ENCODE measurements at places on chromosomes 12 and 14.
A peak's percentile ranks its signal among the peaks of the same experiment; 100 is the strongest.

- H3K4me1 ChIP-seq, result peaks cover 62% of the 10 kb centered on the region
- peak overlapping the region; percentile 62 for H3K4me3 ChIP-seq
Observed at GRCh38 chr14:102320033-102320660, 601 bp downstream of the ZNF839 start.

GRCh38 chr14:51924600-51924999 lies 64.2 kb downstream of the GNG2 start:
- H3K27ac ChIP-seq, result no peak overlapping the region
- H3K36me3 ChIP-seq, result no peaks in the 10 kb centered on the region
- H3K4me1 ChIP-seq, result no peaks in the 10 kb centered on the region
- H3K4me3 ChIP-seq, result no peak overlapping the region
- H3K27me3 ChIP-seq, result no peaks in the 10 kb centered on the region

- H3K4me3 ChIP-seq, result no peak overlapping the region
- no peak for DNase-seq
- no peaks in the 10 kb centered on the region for H3K4me1 ChIP-seq
- H3K27me3 ChIP-seq, result no peaks in the 10 kb centered on the region
Observed at GRCh38 chr12:59823567-59823966, 227.7 kb downstream of the SLC16A7 start.

GRCh38 chr14:105456736-105457617 lies 17.6 kb upstream of the CRIP2 start:
- peaks cover 16% of the 10 kb centered on the region for H3K36me3 ChIP-seq
- H3K4me3 ChIP-seq, result no peak overlapping the region
- no peaks in the 10 kb centered on the region for H3K27me3 ChIP-seq
- H3K4me1 ChIP-seq, result no peaks in the 10 kb centered on the region
- no peak overlapping the region for H3K27ac ChIP-seq

DNA sequence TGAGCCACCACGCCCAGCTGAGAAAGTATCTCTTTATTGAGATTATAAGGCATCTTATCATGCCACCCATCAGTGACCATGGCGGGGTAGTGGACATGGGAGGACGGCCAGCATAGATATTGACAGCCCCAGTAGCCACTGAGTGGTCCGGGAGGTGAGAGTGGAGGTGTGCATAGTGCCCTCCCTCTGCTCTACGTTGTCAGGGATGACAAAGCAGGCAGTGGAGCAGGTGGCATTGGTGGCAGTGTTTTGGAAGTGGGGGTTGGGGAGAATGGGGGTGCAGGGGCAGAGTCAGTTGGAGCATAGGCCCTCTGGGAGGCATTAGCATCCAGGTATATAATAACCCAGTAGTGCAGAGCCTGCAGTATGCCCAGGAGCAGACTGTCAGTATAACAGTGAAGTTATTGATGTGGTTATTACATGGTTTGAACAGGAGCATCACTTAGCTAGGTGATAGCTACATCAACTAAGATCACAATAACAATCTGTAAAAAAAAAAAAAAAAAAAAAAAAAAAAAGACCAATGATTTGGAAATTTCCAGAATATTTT lies 41.1 kb downstream of the GNG2 start:
- no peaks in the 10 kb centered on the region for H3K36me3 ChIP-seq
- no peak for DNase-seq
- H3K4me3 ChIP-seq, result no peak overlapping the region
- H3K4me1 ChIP-seq, result peaks cover 7% of the 10 kb centered on the region
- no peak overlapping the region for H3K27ac ChIP-seq
- H3K27me3 ChIP-seq, result no peaks in the 10 kb centered on the region

GRCh38 chr14:21647380-21647779 lies 6.3 kb upstream of the OR4E2 start:
- H3K27me3 ChIP-seq, result no peaks in the 10 kb centered on the region
- no peak overlapping the region for H3K27ac ChIP-seq
- DNase-seq, result no peak

DNA sequence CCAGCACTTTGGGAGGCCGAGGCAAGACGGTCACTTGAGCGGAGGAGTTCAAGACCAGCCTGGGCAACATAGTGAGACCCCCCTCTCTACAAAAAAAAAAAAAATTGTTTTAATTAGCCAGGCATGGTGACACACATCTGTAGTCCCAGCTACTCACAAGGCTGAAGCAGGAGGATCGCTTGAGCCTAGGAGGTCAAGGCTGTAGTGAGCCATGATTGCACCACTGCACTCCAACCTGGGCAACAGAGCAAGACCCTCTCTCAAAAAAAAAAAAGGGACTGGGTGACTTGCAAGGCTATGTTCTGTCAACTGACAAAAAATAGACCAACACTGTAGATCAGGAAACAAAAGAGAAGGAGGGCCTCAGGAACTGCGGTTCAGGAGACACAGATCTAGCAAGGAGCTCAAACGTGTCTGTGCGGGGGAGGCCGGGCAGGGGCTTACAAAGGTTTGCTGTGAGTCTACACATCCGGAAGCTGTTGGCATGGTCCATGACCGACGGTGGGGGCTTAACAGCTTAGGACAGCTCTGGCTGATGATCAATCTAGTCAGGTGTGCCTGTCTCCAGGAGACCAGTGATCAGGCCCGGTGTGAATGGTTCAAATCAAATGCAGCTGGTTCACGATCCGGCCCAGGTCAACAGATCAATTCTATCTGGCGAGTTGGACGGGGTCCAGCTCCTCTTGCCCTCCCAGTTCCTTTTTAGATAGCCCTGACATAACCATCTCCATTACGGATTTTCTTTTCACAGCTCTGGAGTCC lies 31.7 kb upstream of the INF2 start:
- no peaks in the 10 kb centered on the region for H3K36me3 ChIP-seq
- no peak overlapping the region for H3K27ac ChIP-seq
- no peak overlapping the region for H3K4me3 ChIP-seq
- peaks cover 40% of the 10 kb centered on the region for H3K27me3 ChIP-seq
- H3K4me1 ChIP-seq, result no peaks in the 10 kb centered on the region

- no peak overlapping the region for H3K4me3 ChIP-seq
- H3K36me3 ChIP-seq, result no peaks in the 10 kb centered on the region
- no peak for DNase-seq
- H3K27me3 ChIP-seq, result no peaks in the 10 kb centered on the region
Observed at GRCh38 chr12:121872546-121873215, 14.0 kb upstream of the HPD start.

DNA sequence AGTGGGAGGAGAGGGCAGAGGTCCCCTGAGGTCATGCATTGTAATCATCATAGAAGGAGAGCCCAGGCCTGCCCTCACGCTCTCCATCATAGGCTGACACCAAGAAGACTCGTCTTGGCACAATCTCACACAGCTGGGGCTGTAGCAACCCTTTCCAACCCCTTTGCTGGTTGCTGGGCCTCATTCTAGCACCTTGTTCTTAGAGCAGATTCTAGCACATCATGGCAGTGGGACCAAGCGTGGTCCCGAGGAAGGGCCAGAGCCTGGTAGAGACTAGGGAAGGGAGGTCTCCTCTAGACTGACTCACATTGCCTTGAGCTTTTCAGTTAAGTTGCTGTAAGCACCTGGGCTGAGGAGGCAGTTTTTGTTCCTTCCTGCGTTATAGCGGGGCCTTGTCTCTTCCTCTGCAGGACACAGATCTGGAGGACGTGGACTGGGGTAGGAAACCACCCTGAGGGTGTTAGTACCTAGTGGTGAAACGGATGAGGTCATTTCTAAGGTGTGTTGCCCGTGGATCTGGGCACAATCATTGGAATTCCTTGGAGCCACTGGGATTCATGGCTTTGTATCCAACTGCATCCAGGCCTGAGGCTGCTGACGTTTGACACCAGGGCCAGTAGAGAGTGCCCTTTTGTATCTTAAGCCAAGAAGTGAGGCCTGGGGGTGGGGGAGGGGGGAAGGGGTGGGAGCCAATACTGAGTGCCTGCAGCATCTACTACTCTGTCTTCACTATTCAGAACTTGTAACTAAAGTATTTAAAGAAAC lies 19.9 kb downstream of the RPS6KL1 start:
- H3K4me1 ChIP-seq, result peaks cover 22% of the 10 kb centered on the region
- H3K27ac ChIP-seq, result no peak overlapping the region
- H3K36me3 ChIP-seq, result peaks cover 48% of the 10 kb centered on the region
- no peak for DNase-seq

GRCh38 chr12:116432314-116432750 lies 126.8 kb upstream of the MAP1LC3B2 start:
- H3K4me1 ChIP-seq, result peaks cover 11% of the 10 kb centered on the region
- no peak overlapping the region for H3K27ac ChIP-seq
- H3K4me3 ChIP-seq, result no peak overlapping the region
- no peak for DNase-seq

DNA sequence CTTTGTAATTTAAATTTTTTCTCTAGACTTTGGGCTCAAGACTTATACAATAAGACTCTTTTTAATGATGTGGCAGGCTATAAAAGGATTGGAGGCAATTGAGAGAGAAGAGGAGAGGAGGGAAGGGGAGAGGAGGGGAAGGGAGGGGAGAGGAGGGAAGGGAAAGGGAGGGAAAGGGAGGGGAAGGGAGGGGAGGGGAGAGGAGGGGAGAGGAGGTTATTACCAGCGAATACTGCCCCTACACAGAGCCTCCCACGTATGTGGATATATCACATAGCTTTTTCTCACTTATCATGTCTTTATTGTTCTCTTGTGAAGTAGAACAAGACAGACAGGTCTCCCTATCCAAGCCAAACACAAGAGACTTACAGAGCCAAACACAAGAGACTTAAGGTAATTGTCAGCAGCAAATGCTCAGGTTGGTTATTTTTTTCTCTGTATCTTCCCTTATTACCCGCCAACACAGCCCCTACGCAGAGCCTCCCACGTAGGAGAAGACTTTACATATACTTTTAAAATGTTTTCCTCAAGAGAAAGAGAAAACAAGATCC lies 63.1 kb downstream of the DRAM1 start:
- peaks cover 40% of the 10 kb centered on the region for H3K4me1 ChIP-seq
- no peak for DNase-seq
- H3K27me3 ChIP-seq, result no peaks in the 10 kb centered on the region
- H3K27ac ChIP-seq, result peak overlapping the region; percentile 44
- H3K4me3 ChIP-seq, result no peak overlapping the region

GRCh38 chr12:47863467-47863866 lies 41.3 kb downstream of the VDR start:
- H3K4me3 ChIP-seq, result no peak overlapping the region
- H3K36me3 ChIP-seq, result peaks cover 10% of the 10 kb centered on the region
- peaks cover 70% of the 10 kb centered on the region for H3K4me1 ChIP-seq
- DNase-seq, result no peak
- peak overlapping the region; percentile 84 for H3K27ac ChIP-seq

DNA sequence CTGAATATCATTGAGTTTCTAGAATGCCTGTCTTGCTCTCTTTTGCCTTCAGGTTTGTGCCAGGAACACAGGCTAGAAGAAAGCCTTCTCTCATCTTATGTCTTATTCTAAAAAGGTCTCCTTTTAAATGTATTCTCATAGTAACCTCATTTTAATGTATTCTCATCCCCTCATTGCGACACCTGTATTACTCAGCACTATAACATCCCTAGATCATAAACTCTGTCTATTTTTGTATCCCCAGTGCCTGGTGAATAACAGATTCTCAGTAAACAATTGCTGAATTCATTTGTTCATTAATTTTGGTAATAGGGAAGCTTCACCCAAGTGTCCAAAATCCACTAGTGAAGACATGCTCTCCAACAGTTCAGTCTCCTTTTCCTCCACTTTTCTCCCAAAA lies 8.8 kb upstream of the LRRK2 start:
- no peak for DNase-seq
- no peaks in the 10 kb centered on the region for H3K36me3 ChIP-seq
- H3K27ac ChIP-seq, result no peak overlapping the region

DNA sequence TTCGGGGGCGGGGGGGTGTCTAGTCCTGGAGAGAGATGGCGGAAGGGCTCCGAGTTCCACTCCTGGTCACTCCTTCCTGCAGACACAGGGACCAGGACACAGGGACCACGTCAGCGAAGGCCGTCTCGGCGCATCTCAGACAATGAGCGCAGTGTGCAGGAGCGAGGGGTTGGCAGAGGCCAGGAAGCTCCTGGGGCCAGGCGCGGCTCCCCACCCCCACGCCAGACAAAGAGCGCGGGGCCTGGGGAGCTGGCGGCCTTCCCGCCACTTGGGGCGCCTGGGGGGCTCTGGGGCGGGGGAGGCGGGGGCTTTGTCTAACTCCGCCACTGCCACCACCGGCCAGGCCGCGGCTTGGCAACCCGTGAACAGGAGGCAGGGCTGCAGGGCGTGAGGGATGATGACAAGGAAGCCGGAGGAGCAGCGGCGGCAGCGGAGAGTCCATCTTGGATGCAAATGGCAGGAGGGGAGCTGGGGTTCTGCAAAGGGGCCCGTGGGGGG lies 2.2 kb downstream of the CDK2AP1 start:
- H3K4me3 ChIP-seq, result peak overlapping the region; percentile 82
- peaks cover 26% of the 10 kb centered on the region for H3K4me1 ChIP-seq

DNA sequence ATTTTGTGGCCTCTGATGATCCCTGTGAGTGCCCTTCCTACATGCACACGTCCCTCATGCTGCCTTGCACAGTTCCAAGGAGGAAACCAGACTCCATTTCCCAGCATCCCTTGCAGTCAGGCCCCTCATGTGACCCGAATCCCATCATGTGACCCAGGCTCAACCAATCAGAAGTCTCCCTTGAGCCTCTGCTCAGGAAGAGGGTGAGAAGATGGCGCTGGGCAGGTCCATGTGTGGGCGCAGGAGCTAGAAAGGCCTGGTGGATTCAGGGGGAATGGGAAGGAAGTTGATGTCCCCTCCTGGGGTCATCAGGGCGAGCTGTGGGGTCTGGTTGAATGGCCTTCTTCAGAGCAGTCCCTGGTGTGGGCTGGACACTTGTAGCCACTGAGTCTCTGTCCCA lies 240.5 kb downstream of the ADGRD1 start:
- H3K27ac ChIP-seq, result no peak overlapping the region
- H3K4me1 ChIP-seq, result no peaks in the 10 kb centered on the region
- no peak for DNase-seq
- H3K4me3 ChIP-seq, result no peak overlapping the region
- peaks cover 6% of the 10 kb centered on the region for H3K27me3 ChIP-seq

GRCh38 chr14:64158608-64159007 lies 135.6 kb downstream of the ESR2 start:
- no peak overlapping the region for H3K27ac ChIP-seq
- no peak overlapping the region for H3K4me3 ChIP-seq
- no peaks in the 10 kb centered on the region for H3K27me3 ChIP-seq
- DNase-seq, result no peak
- H3K36me3 ChIP-seq, result peaks cover 7% of the 10 kb centered on the region

DNA sequence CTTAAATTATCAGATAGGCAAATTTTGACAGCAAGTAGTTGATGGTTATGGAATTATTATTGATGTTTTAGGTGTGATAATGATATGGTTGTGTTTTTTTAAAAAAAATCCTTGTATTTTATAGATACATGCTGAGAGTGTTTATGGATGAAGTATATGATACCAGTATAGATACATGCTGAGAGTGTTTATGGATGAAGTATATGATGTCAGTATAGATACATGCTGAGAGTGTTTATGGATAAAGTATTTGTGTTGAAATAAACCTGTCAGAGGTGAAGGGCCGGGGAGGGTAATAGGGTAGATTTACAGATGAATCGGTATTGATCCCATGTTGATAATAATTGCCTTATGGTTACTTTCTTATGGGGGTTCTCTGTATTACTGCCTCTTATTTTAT lies 6.0 kb upstream of the RFX4 start:
- no peak for DNase-seq
- no peak overlapping the region for H3K27ac ChIP-seq
- peaks cover 9% of the 10 kb centered on the region for H3K4me1 ChIP-seq
- no peak overlapping the region for H3K4me3 ChIP-seq

- no peaks in the 10 kb centered on the region for H3K27me3 ChIP-seq
- H3K36me3 ChIP-seq, result no peaks in the 10 kb centered on the region
- no peak overlapping the region for H3K4me3 ChIP-seq
- no peak for DNase-seq
- H3K4me1 ChIP-seq, result no peaks in the 10 kb centered on the region
Observed at GRCh38 chr12:80412343-80412953, 31.6 kb upstream of the PTPRQ start.

- no peaks in the 10 kb centered on the region for H3K4me1 ChIP-seq
- H3K27ac ChIP-seq, result no peak overlapping the region
- no peaks in the 10 kb centered on the region for H3K36me3 ChIP-seq
- DNase-seq, result no peak
- H3K27me3 ChIP-seq, result no peaks in the 10 kb centered on the region
Observed at GRCh38 chr12:79274501-79275064, 410.0 kb downstream of the SYT1 start.
